NCI-H510A (cell line): ENCODE measurements at places on chromosomes 12 and 14.

GRCh38 chr12:66929121-66929520 is 250.2 kb upstream of the GRIP1 start:
- DNase-seq = no peak

DNA sequence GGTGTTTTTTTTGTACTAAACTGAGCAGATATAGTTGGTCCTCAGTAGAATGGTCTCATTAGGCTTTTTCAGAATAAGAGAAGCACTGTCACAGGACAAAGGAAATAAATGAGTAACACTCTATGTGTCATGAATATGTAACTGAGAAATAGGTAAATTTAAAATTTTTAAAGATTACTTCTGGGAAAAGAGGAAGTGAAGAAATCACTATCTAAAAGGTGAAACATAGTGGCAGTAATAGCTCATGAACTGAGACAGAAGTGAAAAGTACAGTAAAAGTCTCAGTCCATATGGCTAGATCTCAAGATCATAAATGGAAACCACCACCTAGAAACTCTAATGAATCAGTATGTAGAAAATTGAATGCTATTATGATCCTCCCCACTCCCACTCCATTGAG is 89.3 kb upstream of the TTC7B start:
- DNase-seq = no peak

- DNase-seq = no peak
These were observed 12.7 kb upstream of the EIF4B start for GRCh38 chr12:52993558-52993869.

DNA sequence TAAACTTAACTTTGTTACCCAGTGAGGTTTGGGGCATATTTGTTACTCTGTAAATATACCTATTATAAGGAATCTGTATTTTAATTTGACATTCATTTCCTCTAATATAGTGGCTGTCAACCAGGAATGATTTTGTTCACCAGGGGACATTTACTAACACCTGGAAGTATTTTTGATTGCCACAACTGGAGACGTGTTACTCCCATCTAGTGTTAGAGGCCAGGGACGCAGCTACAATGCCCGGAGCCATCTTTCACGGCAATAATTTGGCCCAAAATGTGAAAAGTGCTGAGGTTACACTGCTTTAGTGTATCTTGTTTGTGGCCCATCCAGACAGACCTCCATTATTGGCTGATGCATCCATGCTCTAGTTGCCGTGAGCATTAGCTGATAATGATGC is 881.3 kb upstream of the ATXN7L3B start:
- no peak for DNase-seq

- no peak for DNase-seq
These were observed 4.5 kb downstream of the SUPT16H start for GRCh38 chr14:21379338-21379737.

- no peak for DNase-seq
These were observed 39.1 kb downstream of the DIO3 start for GRCh38 chr14:101600336-101600890.

- DNase-seq = no peak
These were observed 180.2 kb downstream of the ACSS3 start for GRCh38 chr12:81257947-81258551.

GRCh38 chr12:105992849-105993740 is 145.7 kb downstream of the NUAK1 start:
- DNase-seq = no peak

GRCh38 chr12:71011261-71011660 is 90.7 kb upstream of the PTPRR start:
- no peak for DNase-seq

DNA sequence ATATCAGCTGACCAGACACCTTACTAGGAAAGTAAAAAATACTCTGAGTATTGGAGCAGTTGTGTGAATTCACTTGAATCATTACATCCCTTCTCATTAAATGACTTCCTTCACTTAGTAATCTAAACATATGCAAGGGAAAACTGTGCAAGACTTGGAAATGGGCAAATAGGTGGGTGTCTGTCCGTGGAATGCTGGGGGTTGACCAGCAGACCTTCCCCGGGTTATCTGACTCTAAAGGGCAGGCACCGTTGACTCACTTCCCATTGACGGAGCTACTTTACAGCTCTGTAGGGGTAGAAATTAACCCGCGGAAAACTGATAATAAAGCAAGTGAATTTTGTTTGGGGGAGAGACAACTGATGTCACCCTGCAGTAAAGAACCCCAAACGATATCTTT is 199.3 kb downstream of the TTC7B start:
- DNase-seq = no peak

DNA sequence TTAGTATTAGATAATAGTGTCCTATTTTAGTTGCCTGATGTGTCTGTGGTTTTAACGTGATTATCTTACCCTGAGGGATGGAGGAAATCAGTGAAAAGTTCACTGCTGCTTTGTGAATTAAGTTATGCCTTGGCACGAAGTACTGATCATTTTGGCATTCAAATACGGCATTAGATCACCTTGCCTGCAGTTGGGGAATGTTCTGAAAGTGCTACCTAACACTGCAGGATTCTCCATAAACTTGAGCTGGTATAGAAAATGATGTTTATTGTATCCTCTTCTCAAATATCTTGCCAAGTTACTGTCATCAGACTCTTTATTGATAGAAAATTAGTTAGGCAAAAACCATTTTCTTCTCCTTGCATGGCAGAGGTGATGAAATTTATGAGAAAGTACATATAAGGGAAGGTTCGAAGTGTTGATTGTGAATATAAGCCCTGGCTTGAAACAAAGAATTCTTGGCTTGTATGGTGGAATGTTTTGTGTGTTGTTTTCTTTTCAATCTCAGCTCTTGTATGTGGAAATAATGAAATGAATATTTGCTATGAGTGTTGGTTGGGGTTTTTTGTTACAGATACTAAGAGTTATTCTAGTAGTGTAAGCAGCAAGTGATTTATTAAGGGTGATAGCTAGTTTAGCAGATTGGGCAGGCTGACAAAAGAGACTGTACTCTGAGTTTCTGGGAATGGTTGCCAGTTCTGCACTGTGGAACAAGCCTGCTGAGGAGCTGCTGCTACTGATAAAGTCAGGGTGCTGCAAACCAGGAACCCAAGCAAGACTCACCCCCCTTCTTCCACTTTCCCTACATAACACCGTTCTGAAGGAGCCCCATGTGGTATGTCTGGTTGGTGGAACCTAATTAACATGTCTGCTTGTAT is 448.3 kb downstream of the PCNX1 start:
- no peak for DNase-seq

GRCh38 chr14:50085570-50086320 is 30.6 kb downstream of the VCPKMT start:
- DNase-seq = no peak

- DNase-seq = no peak
These were observed 130.9 kb upstream of the USP15 start for GRCh38 chr12:62129291-62129690.

- no peak for DNase-seq
These were observed 13.9 kb upstream of the TNFRSF1A start for GRCh38 chr12:6355491-6356373.

- DNase-seq = no peak
These were observed 55.5 kb downstream of the DYRK2 start for GRCh38 chr12:67704071-67704470.

DNA sequence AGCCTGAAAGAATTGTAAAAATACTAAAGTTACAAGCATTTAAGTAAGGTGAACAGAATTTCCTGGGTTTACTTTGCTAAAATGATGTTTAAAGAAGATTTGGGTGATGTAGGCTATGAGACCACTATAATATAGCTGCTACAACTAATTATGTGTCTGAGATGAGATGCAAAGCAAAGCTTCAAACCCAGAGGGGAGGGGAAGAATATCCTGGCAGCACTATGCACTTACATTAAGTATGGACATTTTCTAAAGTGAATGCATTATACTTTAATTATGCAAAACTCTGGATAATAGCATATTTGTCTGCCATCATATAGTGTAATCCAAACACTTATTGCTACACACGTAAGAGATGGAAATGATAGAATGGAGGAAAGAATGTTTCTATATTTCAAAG is 1003.7 kb downstream of the GALC start:
- DNase-seq = no peak

- no peak for DNase-seq
These were observed 52.2 kb downstream of the CHST11 start for GRCh38 chr12:104508752-104509446.

GRCh38 chr12:108561852-108562347 is 496 bp upstream of the ISCU start:
- DNase-seq = no peak

DNA sequence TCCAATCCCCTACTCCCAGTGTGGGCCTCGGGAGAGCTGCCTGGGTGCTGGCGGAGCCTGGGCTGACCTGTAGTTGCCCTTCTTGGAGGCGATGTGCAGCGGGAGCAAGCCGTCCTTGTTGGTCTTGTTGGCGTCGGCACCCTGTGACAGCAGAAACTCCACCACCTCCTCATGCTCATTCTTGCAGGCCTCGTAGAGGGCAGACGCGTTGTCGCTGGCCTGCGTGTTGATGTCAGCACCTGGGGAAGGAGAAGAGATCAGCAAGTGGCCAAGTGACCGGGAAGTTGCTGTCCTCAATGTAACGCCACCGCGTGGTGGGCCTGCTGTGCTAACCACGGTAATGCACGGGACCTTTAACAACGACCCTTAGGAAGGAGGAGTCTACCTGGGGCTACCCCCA is 20.1 kb downstream of the FAM181A start:
- DNase-seq = no peak

DNA sequence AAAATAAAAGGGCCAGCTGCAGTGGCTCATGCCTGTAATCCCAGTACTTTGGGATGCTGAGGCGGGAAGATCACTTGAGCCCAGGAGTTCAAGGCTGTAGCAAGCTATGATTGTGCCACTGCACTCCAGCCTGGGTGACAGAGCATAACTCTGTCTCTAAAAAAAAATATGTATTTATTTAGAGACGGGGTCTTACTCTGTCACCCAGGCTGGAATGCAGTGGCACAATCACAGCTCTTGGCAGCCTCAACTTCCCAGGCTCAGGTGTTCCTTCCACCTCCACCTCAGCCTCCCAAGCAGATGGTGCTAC is 179.3 kb upstream of the ATF7IP start:
- no peak for DNase-seq

DNA sequence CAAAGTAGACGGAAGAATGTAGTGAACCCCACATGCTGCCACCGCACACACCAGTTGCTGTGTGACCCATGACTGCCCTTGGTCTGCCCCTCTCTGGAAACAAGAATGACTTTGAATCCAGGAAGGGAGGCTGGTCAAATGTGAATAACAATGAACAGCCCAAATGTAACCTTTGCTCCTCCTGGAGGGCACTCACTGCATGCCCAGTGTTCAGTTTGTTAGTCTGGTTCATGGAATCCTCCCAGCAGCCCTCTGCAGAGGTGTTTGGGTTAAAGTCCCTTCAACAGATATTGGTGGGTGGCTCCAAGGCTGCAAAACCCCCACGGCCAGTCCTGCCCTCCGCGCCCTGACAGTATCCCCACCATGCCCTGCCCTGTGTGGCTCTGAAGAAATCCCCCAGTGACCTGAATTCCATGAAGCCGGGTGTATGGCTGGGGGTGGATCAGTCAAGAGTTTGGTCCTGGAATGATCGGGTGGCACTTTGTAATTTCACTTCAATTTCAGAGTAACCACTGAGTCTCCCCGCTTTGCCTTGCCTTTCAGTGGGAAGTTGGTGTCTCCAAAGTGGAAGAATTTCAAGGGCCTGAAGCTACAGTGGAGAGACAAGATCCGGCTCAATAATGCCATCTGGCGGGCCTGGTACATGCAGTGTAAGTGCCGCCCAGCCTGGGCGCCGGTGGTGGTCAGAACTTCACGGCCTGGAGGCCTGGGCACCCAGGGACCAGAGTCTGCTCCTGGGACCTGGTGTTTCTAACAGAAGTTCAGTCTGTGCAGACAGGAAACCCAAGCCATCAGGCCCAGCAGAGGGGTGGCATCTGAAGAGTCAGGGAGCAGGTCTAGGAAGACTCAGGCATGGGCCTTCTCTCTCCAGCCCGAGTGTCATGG is 47.1 kb downstream of the IL31 start:
- no peak for DNase-seq

- no peak for DNase-seq
These were observed 1.0 kb downstream of the BORCS5 start for GRCh38 chr12:12357719-12358461.

DNA sequence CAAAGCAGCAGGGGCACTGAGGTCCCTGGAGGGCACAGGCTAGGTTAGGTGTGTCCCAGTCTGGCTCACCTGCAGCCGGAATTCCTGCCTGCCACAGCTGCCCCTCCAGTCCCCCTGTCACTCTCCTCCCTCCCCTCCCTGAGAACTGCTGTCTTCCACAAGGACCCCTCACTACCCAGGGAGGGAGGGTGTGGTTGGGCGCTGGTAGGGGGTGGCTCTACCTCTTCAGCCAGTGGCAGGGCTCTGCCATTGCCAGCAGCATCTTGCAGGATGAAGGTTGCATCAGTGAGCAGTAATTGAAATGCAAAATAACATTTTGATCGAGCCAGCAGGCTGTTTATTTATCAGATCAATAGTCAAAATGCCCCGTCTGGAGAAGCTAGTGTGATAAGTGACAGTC is 45.7 kb downstream of the ESRRB start:
- DNase-seq = no peak

- no peak for DNase-seq
These were observed 1.9 kb downstream of the SSH1 start for GRCh38 chr12:108855284-108856169.

DNA sequence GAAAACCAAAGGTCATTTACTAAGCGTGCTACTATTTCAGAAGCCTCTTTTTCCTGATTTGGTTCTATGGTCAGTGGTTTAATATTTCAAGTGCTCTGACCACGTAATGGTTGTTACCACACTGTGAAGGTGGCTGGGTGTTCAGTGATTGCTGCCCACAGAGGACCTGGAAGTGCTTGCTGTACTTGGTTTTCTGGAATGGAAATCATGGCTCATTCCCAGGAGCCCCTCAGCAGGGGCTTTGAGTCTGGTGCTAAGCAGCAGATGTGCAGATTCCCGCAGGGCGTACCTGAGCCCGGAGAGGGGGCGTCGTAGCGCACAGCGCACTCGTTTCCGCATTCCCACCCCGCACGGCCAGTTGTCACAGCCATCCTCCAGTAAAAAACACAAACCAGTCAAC is 50.5 kb downstream of the TRAF3 start:
- no peak for DNase-seq

- no peak for DNase-seq
These were observed 30.7 kb upstream of the SLC17A8 start for GRCh38 chr12:100326208-100326607.

DNA sequence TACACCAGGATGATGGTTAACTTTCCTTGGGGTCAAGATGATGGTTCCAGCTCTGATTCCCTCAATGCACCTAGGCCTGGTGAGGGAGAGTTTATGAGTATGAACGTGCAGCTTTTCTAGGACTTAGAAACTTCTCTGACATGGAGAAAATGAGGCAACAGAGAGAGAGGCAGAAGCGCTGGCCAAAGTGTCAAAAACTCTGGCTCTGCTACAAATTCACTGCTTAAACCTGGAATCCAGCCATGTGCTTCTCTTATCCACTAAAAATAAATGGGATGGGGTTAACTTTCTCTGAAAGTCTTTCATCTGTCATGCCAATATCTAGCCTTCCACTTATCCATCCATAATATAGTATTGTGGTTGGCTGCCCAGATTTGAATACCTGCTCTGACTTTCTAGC is 568.7 kb downstream of the MED13L start:
- no peak for DNase-seq
